ENCODE measurements at places on chromosomes 7 and 10.

- no peak for DNase-seq
These were observed 599.7 kb downstream of the KCNMA1 start for GRCh38 chr10:77037735-77038403.

GRCh38 chr10:4212111-4212630, 427.2 kb upstream of the KLF6 start:
- no peak for DNase-seq

GRCh38 chr10:59374916-59375315, 12.6 kb upstream of the FAM13C start:
- DNase-seq, result no peak

DNA sequence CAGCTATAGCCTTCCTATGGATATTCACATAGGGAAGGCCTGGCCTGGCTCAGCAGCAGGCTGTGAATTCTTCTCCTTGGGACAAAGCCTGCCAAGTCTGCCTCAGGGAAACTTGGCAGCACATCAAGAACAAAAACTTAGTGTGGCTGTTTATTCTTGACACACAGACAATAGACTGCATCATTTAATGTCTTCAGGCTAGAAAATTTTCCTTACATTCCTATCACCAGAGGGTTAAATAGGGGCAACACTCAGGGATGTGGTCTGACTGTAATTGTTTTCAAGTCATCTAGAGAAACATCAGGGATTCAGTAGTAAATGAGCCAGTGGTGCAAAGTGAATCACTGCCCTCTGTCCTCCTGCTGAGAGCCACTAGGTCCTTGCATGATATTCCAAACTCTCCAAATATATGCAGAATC, 137.3 kb downstream of the SEMA3C start:
- no peak for DNase-seq

- DNase-seq, result no peak
These were observed 57.5 kb downstream of the CPED1 start for GRCh38 chr7:121046009-121046408.

- no peak for DNase-seq
These were observed 567 bp downstream of the GTF2IRD1 start for GRCh38 chr7:74454021-74454924.
